ENCODE measurements at places on chromosomes 2 and 18. TPM values are rescaled to one million over a fixed set of nuclear protein-coding genes. Genes with fewer than 3 reads are reported as not detected.

Gene GNLY
- 2.1 TPM for total RNA-seq

Gene PXDN
- 64.2 TPM for total RNA-seq

Gene CCDC178
- 1.6 TPM for total RNA-seq

Gene VSNL1
- total RNA-seq: 6.9 TPM

Gene SIX3
- not detected for total RNA-seq

Gene POLR1A
- total RNA-seq: 12.4 TPM

Gene UPP2
- total RNA-seq: not detected

Gene KYNU
- total RNA-seq: 13.1 TPM

Gene NGEF
- total RNA-seq: not detected

Gene SLC9A4
- total RNA-seq: not detected

Gene FBXO41
- 3.9 TPM for total RNA-seq

Gene NFU1
- 69.9 TPM for total RNA-seq

DNA sequence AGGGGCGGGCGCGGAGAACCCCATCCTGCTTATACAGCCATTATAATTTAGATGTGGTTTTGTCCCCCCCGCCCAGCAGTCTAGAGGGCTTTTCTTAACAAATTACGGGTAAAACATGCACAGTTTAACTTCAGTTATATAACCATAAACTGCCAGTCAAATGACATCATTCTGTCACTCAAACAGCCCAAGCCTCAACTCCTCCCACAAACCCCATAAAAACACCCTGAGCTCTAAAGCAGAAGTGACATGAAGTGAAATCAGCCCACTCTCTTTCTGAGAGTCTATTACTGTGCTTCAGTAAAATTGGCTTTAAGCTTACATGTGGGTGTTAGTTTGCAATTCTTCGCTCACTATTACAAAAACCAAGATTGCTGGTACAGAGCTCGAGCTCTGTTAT lies 705.1 kb upstream of the GCFC2 start:
- H3K27me3 ChIP-seq: no peaks in the 10 kb centered on the region
- DNase-seq: no peak
- no peaks in the 10 kb centered on the region for H3K36me3 ChIP-seq

GRCh38 chr2:25539136-25539535 lies 134.2 kb downstream of the DTNB start:
- no peaks in the 10 kb centered on the region for H3K27me3 ChIP-seq
- H3K4me1 ChIP-seq: no peaks in the 10 kb centered on the region
- H3K27ac ChIP-seq: no peak overlapping the region
- H3K36me3 ChIP-seq: no peaks in the 10 kb centered on the region
- DNase-seq: no peak
- no peak overlapping the region for H3K4me3 ChIP-seq

GRCh38 chr2:75632091-75632701 lies 14.4 kb upstream of the MRPL19 start:
- no peaks in the 10 kb centered on the region for H3K27me3 ChIP-seq
- H3K27ac ChIP-seq: no peak overlapping the region
- DNase-seq: no peak
- no peaks in the 10 kb centered on the region for H3K36me3 ChIP-seq

DNA sequence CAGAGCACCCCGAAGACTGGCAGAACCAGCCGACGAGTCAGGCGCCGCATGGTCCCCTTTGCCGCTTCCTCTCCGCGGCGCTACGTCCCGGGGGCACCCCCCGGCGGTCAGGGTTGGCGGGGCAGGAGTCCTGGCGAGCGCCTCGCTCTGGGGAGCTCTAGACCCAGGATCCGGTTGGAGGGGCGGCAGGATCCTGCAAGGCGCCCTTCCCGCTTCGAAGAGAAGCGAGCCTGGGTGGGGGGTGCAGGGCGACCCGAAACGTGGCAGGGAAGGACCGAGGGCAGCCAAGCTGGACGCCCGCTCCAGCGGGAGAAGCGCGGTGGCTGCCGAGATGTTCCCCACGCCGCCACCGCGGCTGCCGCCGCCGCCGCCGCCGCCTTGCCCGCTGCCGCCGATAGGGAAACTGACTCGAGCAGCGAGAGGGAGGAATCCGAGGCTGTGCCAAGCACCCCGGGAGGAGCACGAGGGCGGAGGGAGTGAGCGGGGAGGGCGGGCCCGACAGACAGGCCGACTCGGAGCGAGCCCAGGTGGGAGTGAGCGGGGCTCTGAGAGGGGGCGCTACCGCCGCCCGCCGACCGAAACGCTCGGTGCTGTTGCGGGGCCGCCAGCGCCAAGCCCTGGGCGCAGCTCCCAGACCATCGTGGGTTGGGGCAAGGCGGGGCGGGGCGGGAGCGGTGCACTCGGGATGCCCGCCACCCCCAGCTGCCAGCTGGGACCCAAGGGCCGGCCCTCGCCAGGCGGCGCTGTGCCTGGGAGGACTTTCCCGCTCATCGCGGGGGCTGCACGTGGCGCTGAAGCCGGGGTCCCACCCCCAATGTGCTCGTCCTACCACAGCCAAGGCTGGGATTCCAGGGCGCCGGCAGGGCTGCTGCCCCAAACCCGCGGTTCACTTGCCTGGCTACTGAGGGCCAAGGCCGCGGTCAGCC lies at the start of gene GALNT14:
Gene GALNT14 (minus strand): TSS at position 404 of the 926 bp plus-strand sequence. CDS start 354 bp downstream, at position 50.
- DNase-seq: peak; percentile 38
- peak within 1 kb of the TSS; percentile 61 for H3K4me3 ChIP-seq
- peaks cover 21% of the 10 kb centered on the region for H3K27me3 ChIP-seq
- no peaks in the 10 kb centered on the region for H3K4me1 ChIP-seq

DNA sequence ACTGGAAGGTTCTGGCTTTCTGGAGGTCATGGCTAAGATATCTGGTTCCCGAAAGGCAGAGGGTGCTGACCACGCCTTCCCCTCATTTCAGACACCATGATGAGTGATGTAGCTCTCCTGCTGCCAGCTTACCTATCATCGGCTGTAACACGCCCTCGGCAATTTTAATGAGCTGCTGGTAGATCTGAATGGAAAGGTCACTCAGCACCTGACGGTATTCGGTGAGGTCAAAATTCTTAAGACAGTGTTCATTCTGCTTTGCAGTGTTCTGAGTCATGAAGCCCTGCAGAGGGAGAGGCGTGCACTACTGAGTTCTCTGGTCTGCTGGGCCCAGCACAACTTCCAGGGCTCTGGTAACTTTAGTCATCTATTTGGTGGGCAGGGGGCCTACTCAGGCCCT lies 25.7 kb upstream of the ACAA2 start:
- no peak overlapping the region for H3K4me3 ChIP-seq
- no peak for DNase-seq
- no peaks in the 10 kb centered on the region for H3K36me3 ChIP-seq
- no peaks in the 10 kb centered on the region for H3K4me1 ChIP-seq

DNA sequence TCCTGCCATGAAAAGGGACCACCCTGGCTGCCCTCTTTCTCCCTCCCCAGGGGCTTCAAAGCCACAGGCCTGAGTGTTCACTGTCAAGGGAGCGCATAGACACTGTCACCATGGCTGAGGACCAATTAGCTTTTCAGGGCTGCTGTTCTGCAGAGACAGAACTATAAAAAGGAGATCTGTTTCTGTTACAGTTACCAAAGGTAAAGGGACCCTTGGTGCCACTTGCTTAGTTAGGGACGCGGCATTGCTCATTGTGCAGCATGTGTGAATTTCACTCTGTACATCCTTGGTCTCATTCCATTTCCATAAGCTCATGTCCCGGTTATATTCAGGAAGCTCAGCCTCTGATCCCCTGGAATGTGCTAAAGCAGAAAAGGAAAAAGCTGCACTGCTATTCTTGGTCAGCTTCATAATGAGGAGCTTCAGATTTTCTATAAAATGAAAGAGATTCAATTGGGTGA lies 55.5 kb upstream of the RNF152 start:
- H3K4me1 ChIP-seq: no peaks in the 10 kb centered on the region
- no peak overlapping the region for H3K4me3 ChIP-seq
- peak overlapping the region; percentile 77 for H3K27ac ChIP-seq
- no peaks in the 10 kb centered on the region for H3K27me3 ChIP-seq

DNA sequence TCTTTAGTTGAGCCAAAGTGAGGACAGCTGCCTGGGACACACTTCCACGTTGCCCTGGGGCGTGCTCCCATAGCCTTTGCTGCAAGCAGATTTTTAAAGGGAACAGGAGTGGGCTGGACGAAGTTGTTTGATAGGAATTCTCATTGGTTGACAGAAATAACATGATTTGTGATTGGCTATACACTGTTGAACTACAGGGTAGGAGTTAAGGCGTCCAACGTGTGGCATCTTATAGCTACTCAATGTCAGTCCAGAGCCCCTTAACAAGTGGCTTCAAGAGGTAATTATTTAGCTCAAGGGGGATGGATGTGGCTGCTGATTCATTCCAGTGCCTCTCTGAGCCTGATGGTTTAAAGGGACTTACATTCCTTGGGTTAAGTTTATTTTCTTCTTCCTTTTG lies 65.5 kb downstream of the ACAA2 start:
- no peaks in the 10 kb centered on the region for H3K4me1 ChIP-seq
- no peak for DNase-seq
- no peaks in the 10 kb centered on the region for H3K36me3 ChIP-seq
- H3K27me3 ChIP-seq: no peaks in the 10 kb centered on the region

DNA sequence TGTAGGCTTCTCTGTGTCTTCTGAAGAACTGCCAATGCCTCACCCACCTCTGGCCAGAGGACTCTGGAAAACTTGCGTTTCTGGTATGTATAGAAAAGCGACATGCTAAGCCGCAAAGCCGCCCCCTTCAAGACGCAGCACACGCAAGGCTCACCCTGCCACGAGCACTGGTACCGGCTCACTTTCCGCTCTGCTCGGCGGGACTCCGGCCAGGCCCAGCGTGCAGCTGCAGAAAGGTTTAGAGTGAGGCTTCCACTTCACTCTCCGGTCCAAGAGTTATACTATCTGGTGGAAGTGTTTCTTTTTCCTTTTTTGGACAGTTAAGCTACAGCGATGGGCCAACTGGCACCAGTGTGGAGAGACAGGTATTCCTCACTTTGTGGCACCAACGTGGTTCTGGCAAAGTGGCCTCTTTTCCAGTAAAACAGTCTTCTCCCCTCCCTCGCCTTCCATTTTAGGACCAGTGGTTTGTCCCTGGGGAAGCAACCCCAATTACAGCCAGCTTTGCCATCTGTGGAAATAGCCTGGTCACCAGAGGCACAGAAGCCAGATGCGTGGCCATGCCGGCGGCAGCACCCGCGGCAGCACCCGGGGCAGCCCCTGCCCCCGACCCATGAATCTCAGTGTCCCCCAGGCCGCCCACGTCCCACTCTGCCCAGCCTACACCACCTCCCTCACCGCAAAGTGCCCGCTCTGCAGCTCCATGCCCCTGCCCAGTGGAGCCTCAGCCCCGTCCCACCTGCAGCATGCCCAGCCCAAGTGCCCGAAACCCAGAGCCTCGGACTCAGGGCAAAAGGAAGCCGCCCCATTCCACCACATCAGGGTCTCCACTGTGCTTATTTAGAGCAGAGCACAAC lies 91.6 kb upstream of the CTDP1 start:
- H3K4me1 ChIP-seq: no peaks in the 10 kb centered on the region
- no peaks in the 10 kb centered on the region for H3K36me3 ChIP-seq
- DNase-seq: peak; percentile 37
- H3K27me3 ChIP-seq: no peaks in the 10 kb centered on the region

DNA sequence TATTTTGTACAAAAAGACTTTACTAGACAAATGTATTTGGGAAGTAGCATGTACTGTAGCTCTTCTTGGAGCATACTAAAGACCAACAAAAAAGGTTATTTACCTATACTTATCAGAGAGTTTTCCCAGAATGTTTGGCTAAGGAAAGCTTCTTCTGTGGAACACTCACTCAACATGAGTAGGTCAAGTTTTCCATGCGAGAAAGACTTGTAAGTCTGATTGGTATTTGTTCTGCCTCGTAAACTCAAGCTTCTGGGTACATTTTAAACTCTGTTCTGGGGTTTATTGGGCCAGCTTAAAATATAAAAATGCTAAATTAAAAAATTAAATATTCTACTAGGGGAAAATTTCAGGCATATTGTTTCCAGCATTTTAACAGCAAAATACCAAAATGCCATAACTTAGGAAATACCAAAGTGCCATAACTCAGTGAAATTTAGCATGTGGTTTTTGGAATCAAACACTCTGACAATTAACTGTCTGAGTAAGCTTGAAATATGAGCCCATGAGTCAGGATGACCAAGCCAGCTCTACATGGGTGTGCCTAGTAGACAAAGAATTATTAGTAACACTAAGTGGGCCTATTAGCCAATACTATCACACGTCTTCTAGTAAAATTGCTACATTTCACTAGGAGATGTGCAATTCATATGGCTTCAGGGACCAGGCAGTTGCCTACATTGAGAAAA lies 47.3 kb upstream of the SERPINE2 start:
- H3K4me1 ChIP-seq: no peaks in the 10 kb centered on the region
- no peaks in the 10 kb centered on the region for H3K27me3 ChIP-seq
- H3K36me3 ChIP-seq: no peaks in the 10 kb centered on the region

DNA sequence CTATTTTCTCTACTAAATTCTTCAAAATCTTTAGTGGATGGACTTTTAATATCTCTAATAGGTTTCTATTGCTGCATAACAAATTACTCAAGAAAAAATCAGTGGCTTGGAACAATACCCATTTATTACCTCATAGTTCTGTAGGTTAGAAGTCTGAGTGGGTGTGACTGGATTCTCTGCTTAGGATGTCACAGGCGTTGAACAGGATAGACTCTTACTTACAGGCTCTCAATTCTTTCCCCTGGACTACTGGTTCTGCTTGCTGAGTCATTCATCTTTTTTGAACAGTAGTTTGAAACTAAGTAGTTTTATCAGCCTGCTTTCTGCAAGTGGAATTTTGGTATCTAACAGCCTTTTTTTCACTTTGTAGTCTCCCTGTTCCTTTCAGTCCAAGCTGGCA lies 265.4 kb downstream of the ZNF385B start:
- no peaks in the 10 kb centered on the region for H3K4me1 ChIP-seq
- no peak overlapping the region for H3K27ac ChIP-seq
- H3K36me3 ChIP-seq: no peaks in the 10 kb centered on the region
- DNase-seq: no peak

GRCh38 chr2:7394195-7394594 lies 477.0 kb downstream of the RNF144A start:
- H3K4me3 ChIP-seq: no peak overlapping the region
- no peaks in the 10 kb centered on the region for H3K36me3 ChIP-seq
- no peaks in the 10 kb centered on the region for H3K4me1 ChIP-seq
- DNase-seq: no peak
- no peaks in the 10 kb centered on the region for H3K27me3 ChIP-seq

GRCh38 chr2:234869969-234870368 lies 81.8 kb upstream of the SH3BP4 start:
- H3K27me3 ChIP-seq: no peaks in the 10 kb centered on the region
- no peak overlapping the region for H3K27ac ChIP-seq
- no peaks in the 10 kb centered on the region for H3K36me3 ChIP-seq
- no peak overlapping the region for H3K4me3 ChIP-seq

DNA sequence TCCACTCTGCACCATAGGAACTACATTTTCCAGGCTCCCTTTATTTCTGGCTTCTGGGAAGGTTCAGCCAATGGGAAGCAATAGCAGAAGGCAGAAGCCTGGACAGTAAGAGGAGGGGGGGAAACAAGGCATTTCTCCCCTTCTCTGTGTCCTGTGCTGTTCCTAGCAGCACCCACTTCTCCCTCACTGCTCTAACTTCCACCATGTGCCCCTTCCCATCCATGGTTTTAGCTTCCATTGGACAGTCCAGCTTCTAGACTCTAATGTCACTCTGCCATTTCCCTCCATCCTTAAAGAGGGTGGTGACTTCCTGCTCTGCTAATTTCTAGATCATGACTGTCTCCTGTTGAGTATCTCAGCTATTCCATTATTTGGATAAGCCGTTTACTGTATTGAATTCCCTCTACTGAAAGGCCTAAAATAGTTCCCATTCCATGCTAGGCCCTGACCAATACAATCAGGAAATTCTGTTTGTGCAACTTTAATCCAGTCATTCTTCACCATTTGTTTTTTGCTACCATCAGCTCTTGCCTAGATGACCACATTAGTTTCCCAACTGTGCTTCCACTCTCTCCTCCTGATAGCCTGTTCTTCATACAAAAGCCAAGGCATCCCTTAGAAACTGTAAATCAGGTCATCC lies 20.8 kb upstream of the LYPD1 start:
- H3K4me1 ChIP-seq: no peaks in the 10 kb centered on the region
- H3K27ac ChIP-seq: no peak overlapping the region
- H3K27me3 ChIP-seq: no peaks in the 10 kb centered on the region
- DNase-seq: no peak

Measured in breast epithelium (tissue), 4 donors.